ENCODE measurements at places on chromosomes 12 and 14. TPM values are rescaled to one million over a fixed set of nuclear protein-coding genes. Genes with fewer than 3 reads are reported as not detected.

DNA sequence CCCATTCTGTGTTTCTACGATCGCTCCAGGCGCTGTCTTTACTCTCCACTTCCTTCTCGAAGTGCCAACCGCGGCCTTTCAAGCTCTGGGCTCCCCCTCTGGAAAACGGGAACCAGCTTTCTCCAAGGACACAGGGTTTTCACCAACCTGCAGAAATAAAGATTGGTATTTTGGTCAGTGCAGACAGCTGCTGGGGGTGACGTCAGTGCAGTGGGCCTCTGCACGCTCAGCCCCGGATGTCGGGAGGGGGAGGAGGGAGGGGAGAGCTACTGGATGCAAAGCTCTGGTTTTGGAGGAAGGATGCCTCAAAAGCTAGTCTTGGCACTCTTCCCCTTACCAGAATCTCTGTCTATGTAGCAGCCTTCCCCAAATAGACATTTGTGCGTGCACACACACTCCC lies 19.9 kb downstream of the HRK start:
- peak; percentile 50 for DNase-seq

KERA gene
- total RNA-seq: not detected

GRCh38 chr12:107649661-107650061 lies 35.9 kb upstream of the PWP1 start:
- no peak for DNase-seq

LTB4R2 gene
- total RNA-seq: 2.3 TPM

DNA sequence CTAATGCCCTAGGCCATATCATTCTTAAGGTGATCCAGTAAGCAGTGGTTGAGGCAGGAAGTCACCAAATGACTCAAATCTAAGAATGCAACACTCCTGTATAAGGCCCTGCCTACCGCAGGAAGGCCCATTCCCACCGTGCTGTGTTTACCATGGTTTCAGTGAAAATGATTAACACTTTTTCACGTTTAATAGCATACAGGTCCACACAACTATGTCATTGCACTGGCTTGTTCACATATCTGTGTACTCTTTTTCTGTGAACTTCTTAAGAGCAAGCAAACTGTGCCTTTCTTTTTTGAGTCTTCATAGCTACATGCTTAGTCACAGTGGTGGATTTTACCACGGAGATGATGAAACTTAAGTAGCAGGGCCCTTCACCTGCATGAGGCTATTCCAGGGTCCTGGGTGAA lies 214.9 kb downstream of the CNTN1 start:
- DNase-seq: no peak

- no peak for DNase-seq
These were observed 27.1 kb downstream of the TMEM229B start for GRCh38 chr14:67461341-67461985.

TAS2R30 gene
- total RNA-seq: 0.48 TPM

- no peak for DNase-seq
These were observed 3.2 kb downstream of the KCNJ8 start for GRCh38 chr12:21771311-21771710.

- peak; percentile 73 for DNase-seq
These were observed 87.7 kb upstream of the FOXN3 start for GRCh38 chr14:89504602-89505313.

APOF gene
- not detected for total RNA-seq

- no peak for DNase-seq
These were observed 7.0 kb upstream of the CAPRIN2 start for GRCh38 chr12:30761730-30762129.

GRCh38 chr12:5083955-5084849 lies 40.5 kb downstream of the KCNA5 start:
- DNase-seq: peak; percentile 54

DNA sequence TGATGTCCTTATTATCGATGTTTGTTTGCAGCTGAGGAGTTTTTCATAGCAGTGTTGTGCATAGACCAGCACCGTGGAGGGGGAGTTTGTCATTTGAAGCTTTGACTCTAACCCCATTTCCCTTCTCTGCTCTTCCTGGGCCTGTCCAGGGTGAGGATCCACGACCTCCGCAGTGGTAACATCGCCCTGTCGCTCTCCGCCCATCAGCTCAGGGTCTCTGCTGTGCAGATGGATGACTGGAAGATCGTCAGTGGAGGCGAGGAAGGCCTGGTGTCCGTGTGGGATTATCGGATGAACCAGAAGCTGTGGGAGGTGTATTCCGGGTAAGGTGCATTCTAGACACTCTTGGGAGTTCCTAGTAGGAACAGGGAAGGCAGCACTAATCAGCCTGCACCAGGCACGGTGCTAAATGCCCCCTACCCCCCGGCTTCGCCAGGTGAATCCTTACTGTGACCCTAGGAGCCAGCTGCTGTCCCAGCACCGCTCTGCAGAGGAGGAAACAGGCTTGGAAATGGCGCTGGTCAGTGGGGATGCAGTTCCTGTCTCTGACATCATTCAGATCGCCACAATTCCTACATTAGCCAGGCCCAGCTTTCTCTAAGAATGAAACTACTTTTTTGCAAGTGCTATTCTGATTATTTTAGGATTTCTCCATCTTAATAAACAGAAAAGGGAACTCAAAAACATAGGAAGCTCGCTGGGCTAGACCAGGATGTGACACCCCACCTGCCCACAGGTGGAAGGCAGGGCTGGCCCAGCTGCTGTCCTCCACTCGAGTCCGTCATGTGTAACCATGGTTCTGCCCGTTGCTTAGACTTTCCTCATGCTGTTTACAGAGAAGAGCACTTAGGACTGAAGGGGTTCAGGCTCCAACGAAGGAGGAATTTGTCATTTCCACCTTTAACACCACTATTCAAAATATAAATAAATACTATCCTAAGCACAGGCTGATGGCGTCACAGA lies 74.9 kb downstream of the TESC start:
- no peak for DNase-seq

CLEC9A gene
- not detected for total RNA-seq

DNA sequence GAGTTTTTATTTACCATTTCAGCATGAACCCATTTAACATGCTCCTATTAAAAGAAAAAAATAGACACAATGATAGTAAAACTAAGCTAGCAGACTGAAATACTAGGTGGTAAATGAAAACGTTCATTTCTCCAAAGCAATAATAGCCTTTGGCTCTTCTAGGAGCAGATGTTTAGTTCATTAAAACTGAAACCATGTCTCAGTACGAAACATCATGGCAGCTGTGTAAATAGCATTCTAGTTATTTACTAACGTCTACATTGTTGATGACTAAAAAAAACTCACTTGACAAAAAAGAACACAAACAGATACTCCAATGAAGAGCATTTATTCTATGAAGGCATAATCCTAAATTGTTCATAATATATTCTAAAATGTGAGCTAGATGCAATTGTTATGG lies 17.9 kb downstream of the RECQL start:
- DNase-seq: no peak

- no peak for DNase-seq
These were observed 52.1 kb downstream of the GALC start for GRCh38 chr14:87940894-87941293.

All from HFFc6 (cell line).